ENCODE measurements at places on chromosomes 6 and 20.

DNA sequence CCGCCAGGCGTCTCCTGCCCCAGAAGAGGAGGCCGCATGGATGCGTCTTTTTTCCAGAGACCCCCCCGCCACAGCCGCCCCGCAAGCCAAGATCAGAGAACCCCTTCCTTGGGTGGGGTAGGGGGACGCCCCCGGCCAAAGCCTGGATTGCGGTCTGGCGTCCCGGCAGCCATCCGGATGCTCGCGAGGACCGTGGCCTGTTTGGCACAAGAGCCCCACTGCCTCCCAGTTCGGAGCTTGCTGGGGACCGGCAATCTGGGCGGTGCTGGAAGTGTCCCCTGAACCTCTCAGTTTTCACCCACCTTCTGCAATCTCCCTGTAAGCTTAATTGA, 924 bp downstream of the FAM162B start:
- DNase-seq, result peak; percentile 43

GRCh38 chr6:15344192-15344519, 98.3 kb downstream of the JARID2 start:
- no peak for DNase-seq

DNA sequence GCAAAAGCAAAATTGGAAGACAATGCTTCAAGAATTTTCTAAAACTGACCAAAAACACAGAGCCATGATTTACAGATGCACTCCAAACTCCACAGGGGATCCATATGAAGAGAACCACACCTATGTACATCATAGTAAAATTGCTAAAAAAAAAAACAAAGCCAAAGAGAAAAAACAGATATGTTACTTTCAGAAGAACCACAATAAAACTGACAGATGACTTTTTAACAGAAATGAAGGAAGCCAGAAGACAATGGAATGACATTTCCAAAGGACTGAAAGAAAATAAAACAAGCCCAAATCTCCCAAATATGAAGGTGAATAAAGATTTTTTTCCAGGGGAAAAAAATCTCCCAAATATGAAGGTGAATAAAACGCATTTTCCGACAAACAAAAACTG, 17.5 kb downstream of the TRERF1 start:
- no peak for DNase-seq

GRCh38 chr6:16731478-16732051, 29.7 kb downstream of the ATXN1 start:
- no peak for DNase-seq

GRCh38 chr6:137157601-137158000, 15.8 kb downstream of the IL22RA2 start:
- DNase-seq, result no peak

GRCh38 chr6:81262656-81263055, 489.8 kb downstream of the TENT5A start:
- no peak for DNase-seq

GRCh38 chr6:123875784-123876183, 72.1 kb downstream of the NKAIN2 start:
- no peak for DNase-seq

- no peak for DNase-seq
Measured at GRCh38 chr6:170407932-170408331, 101.4 kb downstream of the FAM120B start.
